ENCODE measurements at places on chromosomes 7 and 10. TPM values are rescaled to one million over a fixed set of nuclear protein-coding genes. Genes with fewer than 3 reads are reported as not detected.
A peak's percentile ranks its signal among the peaks of the same experiment; 100 is the strongest.

GRCh38 chr10:71837098-71837827, 13.8 kb downstream of the PSAP start:
- DNase-seq = no peak

- DNase-seq = no peak
These were observed 101.9 kb upstream of the PDLIM1 start for GRCh38 chr10:95392681-95393164.

- no peak for DNase-seq
These were observed 97.1 kb downstream of the CREB5 start for GRCh38 chr7:28509251-28510025.

Gene MMRN2
- total RNA-seq = 1.9 TPM

Gene SPAG6
- total RNA-seq = 0.12 TPM

DNA sequence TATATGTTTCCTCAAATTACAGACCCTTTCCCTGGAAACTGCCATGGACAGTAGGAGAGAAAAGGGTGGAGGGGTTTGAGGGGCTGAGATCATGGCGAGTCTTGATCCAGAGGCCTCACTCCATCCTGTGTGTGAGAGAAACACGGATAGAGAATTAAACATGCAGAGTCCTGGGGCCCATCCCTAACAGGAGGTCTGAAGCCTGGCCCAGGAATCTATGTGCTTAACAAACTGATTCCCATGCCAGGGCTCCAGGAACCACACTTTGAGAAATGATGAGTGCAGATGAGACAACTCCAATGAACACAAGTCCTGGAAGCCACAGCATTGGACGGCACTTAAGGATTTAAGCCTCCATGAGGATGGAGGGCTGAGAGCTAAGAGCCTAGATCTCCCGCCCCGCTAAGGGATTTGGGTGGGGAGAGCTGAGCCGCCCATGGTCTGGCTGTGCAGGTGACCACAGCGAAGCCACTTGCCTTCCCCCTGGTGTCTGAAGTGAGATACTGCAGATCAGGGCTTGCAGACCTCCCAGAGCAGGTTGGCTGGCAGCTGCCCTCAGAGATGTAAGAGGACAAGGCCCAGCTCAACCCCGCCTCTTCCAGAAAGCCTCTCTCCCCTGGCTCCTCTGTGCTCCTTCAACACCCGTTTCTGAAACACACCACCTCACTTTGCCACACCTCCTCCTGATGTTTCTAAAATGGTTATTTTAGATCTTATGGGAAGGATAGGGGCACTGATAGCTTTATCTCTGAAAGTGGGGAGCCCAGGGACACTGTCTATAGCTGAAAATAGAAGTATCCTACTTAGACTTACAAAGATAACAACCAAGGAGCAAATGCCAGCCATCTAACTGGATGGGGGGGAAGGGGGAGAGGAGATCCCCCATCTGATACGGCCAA, 24.8 kb upstream of the EIF5AL1 start:
- peak; percentile 97 for DNase-seq

GRCh38 chr7:114921631-114922025, 266 bp upstream of the MDFIC start:
- no peak for DNase-seq

- peak; percentile 11 for DNase-seq
These were observed 121.1 kb upstream of the ZEB1 start for GRCh38 chr10:31197886-31198285.

DNA sequence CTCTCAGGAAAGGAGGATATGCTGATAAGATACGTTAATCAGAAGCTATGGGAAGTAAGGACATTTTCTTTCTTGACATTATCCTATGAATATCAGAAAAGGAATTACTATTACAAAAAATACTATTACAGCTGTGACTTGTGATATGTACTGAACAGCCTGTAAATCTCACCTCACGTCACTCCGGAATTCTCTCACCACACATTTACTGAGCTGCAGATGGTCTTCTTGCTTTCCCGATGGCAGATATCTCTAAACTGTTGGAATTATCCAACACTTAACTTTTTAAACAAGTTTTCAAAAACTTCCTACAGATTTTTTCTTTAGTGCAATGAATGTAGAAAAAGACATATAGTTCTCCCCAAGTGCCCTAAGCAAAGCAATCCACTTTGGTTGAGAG, 313.4 kb downstream of the GPR37 start:
- DNase-seq = no peak

DNA sequence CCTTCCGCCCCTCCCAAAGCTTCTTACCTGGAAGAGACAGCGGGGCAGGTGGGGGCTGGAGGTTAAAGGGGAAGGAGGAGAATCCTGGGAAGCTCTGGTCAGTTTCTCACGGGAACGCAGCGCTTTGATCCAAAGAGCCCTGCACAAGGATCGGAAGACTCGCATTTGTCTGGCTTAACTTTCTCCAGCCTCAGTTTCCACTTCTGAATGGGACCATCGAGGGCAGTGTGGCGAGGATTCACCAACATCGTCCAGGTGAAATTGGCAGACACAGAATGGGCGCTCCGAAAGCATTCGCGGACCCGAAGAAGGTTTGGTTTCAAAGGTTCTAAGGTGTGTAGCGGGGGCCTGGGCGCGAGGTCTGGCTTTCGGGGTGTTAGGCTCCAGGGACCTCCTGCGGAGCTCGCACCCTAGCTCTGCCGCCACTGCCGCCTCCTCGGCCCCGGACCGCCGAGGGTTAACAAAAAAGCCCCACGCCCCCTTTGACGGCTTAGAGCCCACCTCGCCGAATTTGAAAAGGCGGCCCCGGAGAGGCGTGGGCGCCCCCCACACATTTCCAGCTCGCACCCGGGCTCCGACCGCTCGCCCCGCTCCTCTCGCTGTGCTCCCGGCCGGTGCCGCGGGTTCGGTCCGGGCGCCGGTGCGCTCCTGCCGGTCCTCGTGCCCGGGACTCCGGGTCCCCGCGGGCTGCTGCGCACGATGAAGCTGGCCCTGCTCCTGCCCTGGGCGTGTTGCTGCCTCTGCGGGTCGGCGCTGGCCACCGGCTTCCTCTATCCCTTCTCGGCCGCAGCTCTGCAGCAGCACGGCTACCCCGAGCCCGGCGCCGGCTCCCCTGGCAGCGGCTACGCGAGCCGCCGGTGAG, at the start of gene COL26A1:
TSS of gene COL26A1 (plus strand) at position 542 of the 862 bp plus-strand sequence. CDS start at position 700, 158 bp downstream.
- DNase-seq = no peak

- DNase-seq = peak; percentile 97
These were observed 2.9 kb downstream of the MACROH2A2 start for GRCh38 chr10:70055550-70055949.

- no peak for DNase-seq
These were observed 293.9 kb downstream of the CAMK1D start for GRCh38 chr10:12643279-12643678.

Gene VGF
- total RNA-seq = 2.5 TPM

Gene SNX10
- total RNA-seq = 7.9 TPM

Gene STAG3
- total RNA-seq = 0.07 TPM

GRCh38 chr7:114365791-114366190, 48.8 kb upstream of the FOXP2 start:
- DNase-seq = no peak

DNA sequence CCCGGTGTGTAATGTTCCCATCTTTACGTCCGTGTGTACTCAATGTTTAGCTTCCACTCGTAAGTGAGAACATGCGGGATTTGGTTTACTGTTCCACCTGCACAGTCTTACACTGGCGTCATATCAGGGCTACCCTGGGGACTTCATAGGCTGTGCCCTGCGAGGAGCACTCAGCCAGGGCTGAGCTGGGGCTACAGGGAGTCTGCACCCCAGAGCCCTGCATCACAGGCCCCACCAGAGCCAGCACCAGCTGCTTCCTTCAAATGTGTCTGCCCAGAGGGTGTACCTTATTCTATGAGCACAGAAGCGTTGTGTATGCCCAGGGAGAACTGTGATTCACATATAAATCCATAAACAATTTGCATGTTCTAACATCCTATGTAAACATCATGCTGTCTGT, 277.1 kb downstream of the TCERG1L start:
- DNase-seq = no peak

GRCh38 chr7:98802088-98802780, 67.6 kb downstream of the TMEM130 start:
- DNase-seq = peak; percentile 10

Gene ZNF273
- 5.7 TPM for total RNA-seq

Gene REPIN1
- total RNA-seq = 124 TPM

Gene ANKRD61
- total RNA-seq = 0.26 TPM

- DNase-seq = no peak
These were observed 7.2 kb downstream of the TNS3 start for GRCh38 chr7:47574482-47575329.

DNA sequence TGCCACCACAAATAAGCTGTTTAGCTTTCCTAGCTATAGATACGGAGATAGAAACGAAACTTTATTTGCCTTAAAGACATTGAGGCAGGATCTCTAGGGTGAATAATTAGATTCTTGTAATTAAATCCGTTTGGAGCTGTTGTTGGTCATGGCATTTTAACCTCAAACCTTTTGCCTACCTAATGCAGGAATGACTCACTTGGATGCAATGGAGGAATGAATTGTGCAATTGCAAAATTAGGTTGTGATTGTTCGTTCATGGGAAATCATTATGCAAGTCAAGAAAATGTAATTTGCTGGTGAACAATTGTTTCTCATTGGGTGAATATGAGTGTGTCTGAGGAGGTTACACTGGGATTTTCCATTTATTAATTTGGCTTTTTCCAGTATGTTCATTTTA, 703.5 kb downstream of the GATA3 start:
- peak; percentile 52 for DNase-seq

Gene AASS
- total RNA-seq = 1.3 TPM

- DNase-seq = no peak
These were observed 7.9 kb downstream of the HSPB1 start for GRCh38 chr7:76310102-76310957.

Gene PON1
- total RNA-seq = not detected

GRCh38 chr7:41152179-41152678, 550.7 kb downstream of the INHBA start:
- DNase-seq = no peak

Gene TCAF2
- total RNA-seq = 9.7 TPM

Gene LRRTM3
- total RNA-seq = 0.12 TPM

Gene NKX1-2
- total RNA-seq = 0.86 TPM

DNA sequence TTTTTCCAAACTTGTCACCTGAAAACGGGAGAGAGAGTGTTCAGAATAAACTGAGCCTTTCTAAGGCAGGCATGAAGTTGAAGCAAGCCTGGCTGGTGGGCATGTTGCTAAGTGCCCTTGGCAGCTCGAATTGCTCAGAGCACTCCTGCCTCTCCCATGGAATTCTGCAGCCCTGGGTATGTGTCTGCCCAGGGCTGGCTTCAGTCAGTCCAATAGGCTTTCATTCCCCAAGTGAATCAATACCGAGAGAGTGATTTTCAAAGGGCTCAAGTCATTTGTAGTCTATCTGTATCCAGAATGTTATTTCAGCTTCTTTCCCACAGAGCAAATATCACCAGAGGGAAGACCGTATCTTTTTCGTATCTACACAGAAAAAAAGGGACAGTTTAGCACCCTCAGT, 415.5 kb upstream of the COBL start:
- no peak for DNase-seq

Gene OPN1SW
- not detected for total RNA-seq

Gene AOAH
- total RNA-seq = not detected

DNA sequence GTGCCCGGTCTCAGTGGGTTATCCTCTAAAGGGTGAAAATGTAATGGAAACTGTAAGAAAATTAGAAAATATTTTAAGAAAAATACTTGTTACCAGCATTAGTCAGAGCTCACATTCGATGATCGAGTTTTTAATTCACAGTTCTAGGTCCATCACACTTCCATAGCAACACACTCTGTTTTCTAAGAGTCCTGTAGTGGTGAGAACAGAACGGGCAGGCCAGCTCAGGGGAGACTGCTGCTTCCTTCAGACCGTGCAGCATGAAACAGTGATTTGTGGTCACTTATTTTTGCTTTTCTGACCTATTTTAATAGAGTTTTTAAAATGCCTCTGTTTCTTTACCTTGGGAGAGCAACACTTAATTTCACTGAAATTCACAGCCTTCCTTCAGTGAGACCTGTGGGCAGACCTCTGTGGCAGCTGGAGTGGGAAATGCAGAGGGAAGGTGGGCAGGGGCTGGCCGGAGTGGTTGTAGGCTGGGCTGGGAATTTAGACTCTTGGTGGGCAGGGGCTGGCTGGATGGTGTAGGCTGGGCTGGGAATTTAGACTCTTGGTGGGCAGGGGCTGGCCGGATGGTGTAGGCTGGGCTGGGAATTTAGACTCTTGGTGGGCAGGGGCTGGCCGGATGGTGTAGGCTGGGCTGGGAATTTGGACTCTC, 1.5 kb downstream of the SUN1 start:
- no peak for DNase-seq

DNA sequence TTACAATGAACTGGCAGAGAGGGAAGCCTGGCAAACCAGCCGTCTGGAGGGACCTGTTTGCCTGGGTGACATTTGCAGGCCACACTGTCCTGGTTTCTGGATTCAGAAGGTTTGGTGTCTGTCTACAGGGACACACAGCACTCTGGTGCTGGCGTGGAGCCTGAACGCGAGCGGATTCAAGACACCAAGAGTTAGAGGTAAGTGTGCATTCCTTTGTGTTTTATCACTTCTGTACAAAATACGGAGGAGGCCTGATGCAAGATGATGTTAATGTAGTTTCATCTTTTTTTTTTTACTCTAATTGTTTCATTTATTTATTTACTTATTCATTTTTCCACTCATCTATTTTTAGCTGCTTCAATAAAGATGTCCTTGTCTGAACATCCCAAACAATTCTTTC, 485.3 kb upstream of the ADARB2 start:
- no peak for DNase-seq

Gene CADPS2
- total RNA-seq = 7.5 TPM

DNA sequence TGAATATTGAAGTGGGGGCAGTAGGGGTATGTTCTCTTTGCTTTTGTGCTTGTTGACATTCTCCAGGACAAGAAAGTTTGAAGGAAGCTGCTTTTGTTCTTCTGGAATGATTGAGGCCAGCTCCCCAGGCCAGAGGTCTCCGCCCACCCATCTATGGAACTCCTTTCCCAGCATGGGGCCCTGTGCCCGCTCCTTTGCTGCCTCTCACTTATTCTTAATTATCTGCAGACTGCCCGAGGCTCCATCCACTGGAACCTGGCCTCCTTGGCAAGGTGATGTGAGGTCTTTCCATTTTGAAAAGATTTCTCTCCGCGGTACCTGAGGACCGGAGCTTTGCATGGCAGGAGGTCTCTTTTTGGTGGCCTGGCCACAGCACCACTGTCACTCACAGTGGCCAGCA, 39.3 kb upstream of the MKI67 start:
- no peak for DNase-seq

GRCh38 chr10:97608991-97609561, 19.6 kb downstream of the C10orf62 start:
- DNase-seq = no peak
